KBM-7 (cell line): ENCODE measurements at places on chromosomes 4 and X.

GRCh38 chrX:135520022-135520552 is 373 bp upstream of the INTS6L start:
- DNase-seq = no peak

DNA sequence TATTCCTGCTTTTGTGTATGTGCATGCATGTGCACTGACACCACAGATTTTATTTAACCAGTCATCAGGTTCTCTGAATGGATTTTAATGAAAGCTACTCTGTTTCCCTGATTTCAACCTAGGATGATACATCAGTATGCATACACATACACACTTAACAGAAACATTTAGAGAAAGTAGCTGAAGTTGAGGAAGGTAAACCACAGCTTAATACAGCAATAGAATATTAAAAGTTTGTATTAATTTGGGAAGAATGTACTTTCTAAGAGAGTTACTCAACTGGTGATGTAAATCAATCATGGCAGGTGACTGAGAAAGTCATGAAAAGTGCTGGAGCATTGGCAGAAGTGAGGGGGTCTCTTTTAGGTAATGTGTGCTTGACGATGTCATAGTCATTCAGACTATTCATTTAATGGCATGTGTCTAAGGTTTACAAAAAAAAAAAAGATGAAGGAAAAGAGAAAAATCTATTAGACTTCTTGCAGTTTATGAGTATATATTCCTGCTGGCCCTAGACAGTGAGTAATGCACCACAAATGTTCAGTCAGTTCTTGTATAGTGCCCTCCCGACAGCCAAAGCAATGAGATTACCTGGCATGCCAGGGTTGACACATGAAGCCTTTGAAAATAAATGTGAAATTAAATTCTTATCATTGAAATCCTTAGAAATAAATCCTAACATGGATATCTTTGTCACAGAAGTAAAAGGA is 187.6 kb downstream of the RAPGEF2 start:
- DNase-seq = no peak

DNA sequence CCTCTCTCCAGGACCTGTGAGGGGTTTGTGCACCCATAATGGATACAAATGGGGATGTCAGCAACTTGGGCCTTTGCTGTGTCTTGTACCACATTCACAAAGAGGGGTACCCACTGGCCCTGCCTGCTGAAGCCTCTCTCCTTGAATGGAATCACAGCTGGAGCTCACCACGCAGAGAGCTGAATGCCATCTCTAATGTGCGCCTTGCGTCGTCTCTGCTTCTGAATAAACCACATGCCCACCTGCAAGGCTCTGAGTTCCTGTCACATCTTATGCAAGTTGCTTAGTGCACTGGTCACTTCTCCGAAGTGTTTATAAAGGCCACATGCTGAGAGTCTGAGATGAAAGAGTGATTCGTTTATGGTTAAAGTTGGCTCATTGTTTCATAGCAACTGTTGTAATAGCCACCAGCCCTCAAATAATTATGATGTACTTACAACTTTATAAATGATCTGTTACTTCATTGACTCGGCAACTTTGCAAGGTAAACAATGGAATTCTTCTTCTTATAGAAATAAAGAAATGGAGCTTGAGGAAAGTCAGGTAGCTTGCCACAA is 6.2 kb upstream of the PUDP start:
- DNase-seq = no peak

DNA sequence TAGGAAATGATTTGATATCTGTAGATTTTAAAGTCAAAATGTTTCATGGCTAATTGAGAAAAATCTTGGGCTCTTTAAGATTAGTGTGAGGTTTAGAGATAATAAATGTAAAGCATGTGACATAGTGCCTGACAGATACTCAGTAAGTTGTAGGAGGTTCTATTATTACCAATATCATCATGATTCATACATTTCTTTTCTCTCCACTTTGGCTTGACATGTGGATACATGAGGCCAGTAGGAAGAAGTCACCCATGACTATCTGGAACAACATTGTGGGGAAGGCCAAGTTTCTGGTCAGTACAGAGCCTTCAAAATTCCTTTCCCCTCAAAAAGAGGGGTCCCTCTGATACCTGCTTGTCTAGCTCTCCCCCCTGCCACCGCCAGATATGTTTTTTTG is 91.2 kb upstream of the SORBS2 start:
- DNase-seq = no peak

- DNase-seq = no peak
Measured at GRCh38 chrX:140167551-140167950, 202.2 kb upstream of the CXorf66 start.

DNA sequence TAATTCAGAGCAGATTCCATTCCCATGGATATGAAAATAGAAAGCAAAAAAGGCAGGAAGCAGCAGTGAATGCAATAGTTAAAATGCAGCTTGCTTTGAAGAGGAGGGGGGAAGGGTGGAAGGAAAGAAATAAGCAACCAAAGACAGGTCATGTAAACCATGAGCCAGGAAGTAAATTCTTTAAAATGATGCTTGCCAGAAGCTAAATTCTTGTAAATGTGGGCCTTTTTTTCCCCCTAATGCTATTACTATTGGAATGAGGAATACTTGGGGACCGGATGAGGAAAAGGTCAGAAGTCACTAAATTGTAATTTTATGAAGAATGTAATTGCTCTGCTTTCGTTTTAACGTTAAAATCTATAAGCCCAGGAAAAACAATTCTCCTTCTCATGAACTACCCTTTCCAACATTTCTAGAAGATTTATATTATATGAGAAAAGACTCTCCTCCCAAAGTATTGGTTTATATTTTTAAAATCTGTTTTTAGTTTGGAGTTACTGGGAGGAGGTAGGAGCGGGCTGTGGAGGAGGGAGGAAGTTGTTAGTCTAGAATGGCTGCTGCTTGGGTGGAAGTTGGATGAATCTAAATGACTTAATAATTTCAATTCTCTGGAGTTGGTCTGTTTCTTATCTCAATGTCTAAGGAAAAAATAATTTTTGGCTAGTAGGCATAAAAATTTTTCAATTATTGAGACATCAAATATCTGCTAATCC is 77.6 kb upstream of the PCDH18 start:
- no peak for DNase-seq

- DNase-seq = peak; percentile 86
Measured at GRCh38 chr4:159390648-159391047, 287.8 kb downstream of the RAPGEF2 start.

DNA sequence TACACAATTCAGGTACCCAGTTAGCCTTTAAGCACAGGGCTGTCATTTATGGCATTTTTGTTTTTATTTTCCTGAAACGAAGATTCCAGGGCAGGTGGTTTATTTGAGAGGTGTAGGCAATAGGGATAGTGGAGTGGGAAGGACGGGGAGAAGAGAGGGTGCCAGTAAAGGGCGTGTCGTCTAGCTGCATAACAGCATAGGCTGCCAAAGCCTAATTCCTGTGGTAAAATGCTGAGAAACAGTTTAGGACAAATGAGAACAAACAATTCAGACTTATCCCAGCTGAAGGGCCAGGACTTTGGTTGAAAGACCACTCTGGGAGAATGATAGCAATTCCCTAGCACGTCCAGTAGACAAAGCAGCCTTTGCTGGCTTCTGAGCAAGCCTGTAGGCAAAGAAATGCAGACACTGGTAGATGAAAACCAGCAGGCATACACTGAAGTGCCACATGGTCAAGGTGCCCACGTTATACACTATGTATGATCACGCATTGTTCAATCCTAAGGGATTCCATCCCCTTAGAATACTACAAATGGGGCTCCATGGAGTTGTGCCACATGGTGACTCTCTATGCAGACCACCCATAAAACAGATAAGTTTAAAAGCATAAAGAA is 70.6 kb downstream of the PKD2 start:
- no peak for DNase-seq
